ENCODE measurements at places on chromosomes 6 and 20.

GRCh38 chr20:48933017-48933766 is 11.7 kb downstream of the ARFGEF2 start:
- H3K4me3 ChIP-seq: no peak overlapping the region
- H3K36me3 ChIP-seq: peaks cover 7% of the 10 kb centered on the region
- H3K27me3 ChIP-seq: no peaks in the 10 kb centered on the region
- no peak overlapping the region for H3K27ac ChIP-seq
- peaks cover 29% of the 10 kb centered on the region for H3K4me1 ChIP-seq
- no peak for DNase-seq

DNA sequence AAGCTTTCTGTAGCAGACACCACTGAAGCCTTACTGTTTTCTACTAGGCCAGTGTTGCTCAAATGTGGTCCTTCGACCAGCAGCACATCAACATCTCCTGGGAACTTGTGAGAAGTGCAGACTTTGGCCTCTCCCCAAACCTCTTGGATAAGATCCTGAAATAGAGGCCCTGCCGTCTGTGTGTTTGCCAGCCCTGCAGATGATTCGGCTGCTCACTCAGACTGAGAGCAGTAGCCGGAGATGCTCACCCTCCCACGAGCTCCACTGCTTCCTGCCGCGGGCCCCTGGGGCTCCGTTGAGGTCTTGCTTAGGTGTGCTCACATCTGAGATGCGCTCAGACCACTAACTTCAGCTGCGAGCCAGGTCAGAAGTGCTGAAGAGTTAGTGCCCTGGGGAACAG is 129.5 kb upstream of the SSTR4 start:
- no peak overlapping the region for H3K4me3 ChIP-seq
- H3K27me3 ChIP-seq: no peaks in the 10 kb centered on the region
- H3K36me3 ChIP-seq: no peaks in the 10 kb centered on the region
- no peak overlapping the region for H3K27ac ChIP-seq
- no peaks in the 10 kb centered on the region for H3K4me1 ChIP-seq

- H3K4me3 ChIP-seq: no peak overlapping the region
- H3K27ac ChIP-seq: no peak overlapping the region
- DNase-seq: no peak
- H3K36me3 ChIP-seq: peaks cover 50% of the 10 kb centered on the region
- H3K27me3 ChIP-seq: no peaks in the 10 kb centered on the region
Measured at GRCh38 chr6:49457771-49458170, 5.3 kb downstream of the MMUT start.

- DNase-seq: no peak
- H3K4me1 ChIP-seq: no peaks in the 10 kb centered on the region
- no peak overlapping the region for H3K27ac ChIP-seq
Measured at GRCh38 chr20:24483435-24484080, 14.1 kb downstream of the SYNDIG1 start.

DNA sequence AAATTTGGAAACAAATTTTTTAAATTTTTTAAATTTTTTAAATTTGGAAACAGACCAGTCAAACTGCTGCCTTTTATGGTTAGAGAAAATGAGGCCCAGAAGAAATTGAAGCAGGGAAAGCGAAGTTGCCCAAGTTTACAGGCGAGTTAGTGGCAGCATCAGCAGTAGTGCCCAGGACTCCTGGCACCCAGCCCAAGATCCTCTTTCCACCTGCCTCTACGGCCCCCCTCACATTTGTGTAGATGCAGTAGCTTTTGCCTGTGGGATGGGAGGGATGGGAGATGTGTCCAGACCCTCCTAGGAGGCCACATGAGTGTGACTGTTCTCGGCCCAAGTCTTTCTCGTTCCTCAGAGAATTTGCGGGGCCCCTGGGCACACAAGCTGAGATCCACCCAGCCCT is 49.8 kb downstream of the HNF4A start:
- no peaks in the 10 kb centered on the region for H3K36me3 ChIP-seq
- peaks cover 5% of the 10 kb centered on the region for H3K27me3 ChIP-seq
- H3K4me3 ChIP-seq: no peak overlapping the region
- no peak for DNase-seq

DNA sequence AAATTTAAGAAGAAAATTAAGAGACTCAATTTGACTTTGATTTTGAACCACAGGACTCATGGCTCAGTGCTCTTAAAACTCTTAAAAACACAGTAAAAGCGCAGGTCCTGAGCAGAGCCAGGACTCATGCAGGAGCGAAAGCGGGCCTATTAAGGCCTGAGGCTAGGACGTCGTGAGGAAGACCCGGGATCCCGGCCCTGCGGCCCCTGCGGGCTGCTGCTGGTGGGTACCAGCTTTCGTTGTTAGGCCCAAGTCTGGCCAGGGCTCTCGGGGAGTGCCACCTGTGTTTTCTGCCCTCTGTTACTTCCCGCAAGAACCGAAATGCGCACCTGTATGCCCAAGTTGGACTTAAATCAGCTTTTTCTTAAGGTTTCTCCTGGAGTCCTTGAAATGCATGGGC is 3.4 kb upstream of the PAX1 start:
- peaks cover 91% of the 10 kb centered on the region for H3K27me3 ChIP-seq
- H3K4me1 ChIP-seq: peaks cover 8% of the 10 kb centered on the region
- no peaks in the 10 kb centered on the region for H3K36me3 ChIP-seq
- no peak overlapping the region for H3K27ac ChIP-seq
- H3K4me3 ChIP-seq: no peak overlapping the region
- DNase-seq: no peak

GRCh38 chr6:93790981-93791380 is 371.6 kb upstream of the EPHA7 start:
- no peak overlapping the region for H3K4me3 ChIP-seq
- no peaks in the 10 kb centered on the region for H3K4me1 ChIP-seq
- no peaks in the 10 kb centered on the region for H3K36me3 ChIP-seq
- H3K27ac ChIP-seq: no peak overlapping the region
- H3K27me3 ChIP-seq: no peaks in the 10 kb centered on the region

- H3K36me3 ChIP-seq: no peaks in the 10 kb centered on the region
- no peaks in the 10 kb centered on the region for H3K27me3 ChIP-seq
- DNase-seq: no peak
- no peak overlapping the region for H3K27ac ChIP-seq
- no peak overlapping the region for H3K4me3 ChIP-seq
Measured at GRCh38 chr6:161772176-161772575, 498.3 kb upstream of the AGPAT4 start.

- H3K27ac ChIP-seq: no peak overlapping the region
- no peak for DNase-seq
- peaks cover 3% of the 10 kb centered on the region for H3K4me1 ChIP-seq
- H3K4me3 ChIP-seq: no peak overlapping the region
- no peaks in the 10 kb centered on the region for H3K36me3 ChIP-seq
Measured at GRCh38 chr6:165774903-165775601, 112.0 kb upstream of the PDE10A start.

DNA sequence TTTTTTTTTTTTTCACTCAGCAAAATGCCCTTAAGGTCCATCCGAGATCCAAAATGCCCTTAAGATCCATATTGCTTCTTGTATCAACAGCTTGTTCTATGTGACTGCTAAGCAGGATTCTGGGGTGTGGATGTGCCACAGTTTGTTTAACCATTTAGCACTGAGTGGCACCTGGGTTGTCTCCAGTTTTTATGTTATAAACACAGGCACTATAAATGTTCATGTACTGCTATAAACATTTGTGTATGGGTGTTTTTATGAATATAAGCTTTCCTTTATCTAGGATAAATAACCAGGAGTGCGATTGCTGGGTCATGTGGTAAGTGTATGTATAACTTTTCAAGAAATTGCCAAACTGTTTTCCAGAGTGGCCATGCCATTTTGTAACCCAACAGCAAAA is 386.0 kb downstream of the RNGTT start:
- no peak overlapping the region for H3K4me3 ChIP-seq
- peaks cover 9% of the 10 kb centered on the region for H3K27me3 ChIP-seq
- H3K36me3 ChIP-seq: no peaks in the 10 kb centered on the region
- no peaks in the 10 kb centered on the region for H3K4me1 ChIP-seq

DNA sequence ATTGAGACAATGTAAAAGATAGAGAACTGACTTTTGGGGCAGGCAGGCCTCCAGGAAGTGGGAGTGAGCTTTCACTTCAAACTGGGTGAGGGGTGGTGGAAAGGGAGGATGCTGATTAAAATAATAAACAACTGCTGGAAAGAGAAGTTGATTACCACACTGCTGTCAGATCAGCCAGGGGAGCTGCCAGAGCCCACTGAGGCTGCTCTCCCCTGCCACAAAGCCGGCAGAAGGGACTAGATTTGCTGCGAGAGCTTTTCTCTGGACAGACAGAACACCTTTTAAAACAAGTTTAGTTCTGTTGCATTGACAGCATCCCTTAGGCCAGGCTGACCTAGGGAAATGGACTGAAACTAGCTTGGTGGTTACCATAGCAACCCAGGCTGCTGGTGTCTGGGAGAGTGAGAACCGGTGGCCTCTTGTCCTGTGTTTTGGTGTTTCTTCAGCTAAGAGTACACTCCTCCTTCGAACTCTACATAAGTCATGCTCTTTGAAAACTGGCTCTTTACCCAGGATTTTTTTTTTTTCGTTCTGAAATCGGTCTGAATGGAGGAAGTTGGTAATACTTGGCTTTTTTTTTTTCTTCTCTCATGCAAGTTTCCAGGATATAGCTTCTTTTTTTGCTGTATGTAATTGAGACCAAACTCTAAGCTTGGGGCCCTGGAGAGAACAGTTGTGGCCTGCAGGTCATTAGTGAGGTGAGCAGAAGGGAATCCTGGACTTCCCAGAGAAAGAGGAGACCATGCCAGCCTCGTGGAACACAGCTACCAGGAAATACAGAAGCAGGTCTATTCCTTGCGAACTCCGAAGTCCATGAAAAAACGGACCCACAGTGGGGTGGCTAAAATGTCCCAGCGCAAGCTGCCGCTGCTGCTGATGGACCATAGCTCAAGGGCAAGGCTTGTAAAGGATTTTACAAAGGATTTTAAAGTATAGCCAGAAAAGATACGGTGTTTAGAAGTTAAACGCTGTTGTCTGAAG is 374.4 kb downstream of the UTRN start:
- H3K27me3 ChIP-seq: no peaks in the 10 kb centered on the region
- no peaks in the 10 kb centered on the region for H3K36me3 ChIP-seq
- DNase-seq: peak; percentile 37
- H3K4me3 ChIP-seq: peak overlapping the region; percentile 50
- H3K27ac ChIP-seq: peak overlapping the region; percentile 85

DNA sequence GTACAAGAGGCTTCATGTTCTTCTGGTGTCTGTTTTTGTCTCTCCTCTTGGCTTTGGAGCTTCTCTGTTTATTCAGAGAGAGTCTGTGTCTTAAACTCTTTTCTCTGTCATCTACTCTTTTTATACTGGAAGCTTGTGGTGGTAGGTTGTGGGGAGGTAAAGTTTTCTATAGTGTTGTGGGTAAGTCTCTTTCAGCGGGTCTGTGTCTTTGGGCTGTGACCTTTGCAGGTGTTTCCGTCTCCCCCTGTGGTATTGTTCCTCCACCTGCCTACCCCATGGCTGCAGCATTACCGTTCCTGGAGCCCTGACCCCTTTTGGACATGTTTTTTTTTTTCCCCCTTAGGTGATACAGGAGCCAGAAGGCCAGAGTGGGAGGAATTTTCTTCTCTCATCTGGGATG is 37.9 kb upstream of the FERMT1 start:
- no peaks in the 10 kb centered on the region for H3K36me3 ChIP-seq
- H3K4me1 ChIP-seq: no peaks in the 10 kb centered on the region
- H3K27ac ChIP-seq: no peak overlapping the region
- peaks cover 26% of the 10 kb centered on the region for H3K27me3 ChIP-seq
- no peak overlapping the region for H3K4me3 ChIP-seq

GRCh38 chr6:36727505-36728021 is 29.9 kb downstream of the RAB44 start:
- H3K4me3 ChIP-seq: no peak overlapping the region
- DNase-seq: no peak
- no peaks in the 10 kb centered on the region for H3K27me3 ChIP-seq
- H3K4me1 ChIP-seq: peaks cover 25% of the 10 kb centered on the region
- no peaks in the 10 kb centered on the region for H3K36me3 ChIP-seq

GRCh38 chr6:139051396-139052060 is 23.0 kb downstream of the ABRACL start:
- DNase-seq: no peak
- H3K4me1 ChIP-seq: peaks cover 8% of the 10 kb centered on the region
- no peaks in the 10 kb centered on the region for H3K36me3 ChIP-seq

DNA sequence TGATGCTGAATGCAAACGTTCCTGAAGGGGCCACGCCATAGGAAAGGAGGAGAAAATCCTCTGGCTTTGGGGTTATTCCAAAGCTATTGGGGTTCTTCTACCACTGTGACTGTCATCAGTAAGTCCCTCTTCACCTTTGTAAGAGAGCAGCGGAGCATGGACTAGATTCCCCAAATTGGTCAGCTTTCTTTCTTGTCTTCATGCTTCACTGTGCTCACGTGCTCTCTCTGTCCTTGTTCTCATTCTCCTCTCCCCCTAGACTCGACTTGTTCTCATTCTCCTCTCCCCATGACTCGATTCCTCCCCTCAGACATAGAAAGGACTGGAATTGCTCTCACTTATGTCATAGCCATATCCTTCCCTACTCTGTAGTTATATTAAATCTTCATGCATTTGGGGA is 54.8 kb upstream of the ADGRG6 start:
- H3K27ac ChIP-seq: no peak overlapping the region
- DNase-seq: no peak
- no peaks in the 10 kb centered on the region for H3K4me1 ChIP-seq
- H3K4me3 ChIP-seq: no peak overlapping the region
- H3K36me3 ChIP-seq: no peaks in the 10 kb centered on the region

GRCh38 chr6:27902335-27903314 is 9.6 kb downstream of the OR2B2 start:
- H3K27ac ChIP-seq: peak overlapping the region; percentile 97
- peak; percentile 95 for DNase-seq
- peaks cover 18% of the 10 kb centered on the region for H3K4me1 ChIP-seq
- H3K4me3 ChIP-seq: peak overlapping the region; percentile 84
- peaks cover 21% of the 10 kb centered on the region for H3K27me3 ChIP-seq
- no peaks in the 10 kb centered on the region for H3K36me3 ChIP-seq

DNA sequence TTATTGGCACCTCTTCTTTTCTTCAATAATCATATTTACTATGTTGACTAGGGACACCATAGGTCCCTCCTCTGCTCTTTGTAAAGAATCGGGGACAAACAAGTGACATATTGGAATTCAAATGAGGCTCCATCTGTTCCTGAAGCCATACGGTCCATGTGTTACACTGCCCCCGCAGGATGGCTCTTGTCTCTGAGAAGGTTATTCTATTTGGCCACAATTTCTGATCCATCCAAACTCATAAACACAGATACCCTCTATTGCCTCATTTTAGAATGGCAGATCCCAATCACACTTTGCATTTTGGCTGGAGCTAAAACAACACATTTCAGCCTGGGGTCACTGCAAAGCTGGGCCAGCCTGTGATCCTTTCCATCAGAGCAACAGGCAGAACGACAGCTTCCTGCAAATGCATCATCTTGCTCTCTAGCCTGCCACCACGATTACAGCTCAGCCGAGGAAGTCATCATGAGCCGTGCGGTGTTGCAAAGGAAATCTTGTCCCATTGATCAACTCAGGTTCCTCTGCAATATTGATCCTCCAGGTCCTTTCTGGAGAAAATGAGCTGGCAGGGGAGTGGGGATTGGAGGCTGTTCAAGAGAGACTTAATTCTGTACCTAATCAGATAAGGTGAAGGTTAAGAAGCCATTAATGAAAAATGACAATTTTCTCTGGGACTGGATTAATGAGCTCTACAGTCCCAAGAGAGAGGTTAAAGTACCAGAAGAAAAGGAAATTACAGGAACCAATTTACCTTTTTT is 73.1 kb downstream of the AGPAT4 start:
- no peak overlapping the region for H3K4me3 ChIP-seq
- no peak for DNase-seq
- H3K27me3 ChIP-seq: no peaks in the 10 kb centered on the region
- H3K4me1 ChIP-seq: no peaks in the 10 kb centered on the region
- no peaks in the 10 kb centered on the region for H3K36me3 ChIP-seq

GRCh38 chr6:7138921-7139358 is 31.2 kb downstream of the RREB1 start:
- peak overlapping the region; percentile 20 for H3K4me3 ChIP-seq
- peaks cover 2% of the 10 kb centered on the region for H3K36me3 ChIP-seq
- peaks cover 86% of the 10 kb centered on the region for H3K4me1 ChIP-seq
- DNase-seq: no peak
